ENCODE measurements at places on chromosomes 6 and 20.
A peak's percentile ranks its signal among the peaks of the same experiment; 100 is the strongest.

DNA sequence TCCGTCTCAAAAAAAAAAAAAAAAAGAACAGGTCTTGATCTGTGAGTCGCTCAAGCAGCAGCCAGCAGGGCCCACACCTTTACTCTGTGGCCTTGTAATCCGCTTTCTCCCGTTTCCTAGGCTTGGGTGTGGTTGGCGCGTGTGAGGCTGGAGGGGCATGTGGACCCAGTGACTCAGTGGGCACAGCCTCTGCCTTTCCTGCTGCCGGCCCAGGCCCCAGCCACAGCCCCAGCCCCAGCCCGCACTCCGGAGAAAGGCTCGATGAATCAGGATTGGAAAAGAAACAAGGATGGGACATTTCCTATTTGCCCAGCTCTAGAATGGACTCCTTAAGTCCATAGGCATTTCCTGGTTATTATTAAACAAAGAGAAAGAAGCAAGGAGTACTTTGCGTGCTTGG is 4.3 kb downstream of the BHLHE23 start:
- H3K27me3 ChIP-seq, result peaks cover 50% of the 10 kb centered on the region
- no peak for DNase-seq
- H3K36me3 ChIP-seq, result no peaks in the 10 kb centered on the region
- H3K4me3 ChIP-seq, result no peak overlapping the region
- H3K27ac ChIP-seq, result no peak overlapping the region

GRCh38 chr6:158911746-158912480 is 88.1 kb downstream of the RSPH3 start:
- no peaks in the 10 kb centered on the region for H3K27me3 ChIP-seq
- peaks cover 28% of the 10 kb centered on the region for H3K4me1 ChIP-seq
- H3K4me3 ChIP-seq, result peak overlapping the region; percentile 20
- H3K36me3 ChIP-seq, result no peaks in the 10 kb centered on the region
- DNase-seq, result peak; percentile 9

GRCh38 chr6:141728330-141728729 is 404.4 kb upstream of the GJE1 start:
- H3K27ac ChIP-seq, result no peak overlapping the region
- H3K27me3 ChIP-seq, result no peaks in the 10 kb centered on the region

- H3K4me1 ChIP-seq, result peaks cover 40% of the 10 kb centered on the region
- no peaks in the 10 kb centered on the region for H3K27me3 ChIP-seq
- no peak overlapping the region for H3K4me3 ChIP-seq
- H3K36me3 ChIP-seq, result no peaks in the 10 kb centered on the region
Measured at GRCh38 chr6:85673198-85674139, 30.8 kb upstream of the SYNCRIP start.

DNA sequence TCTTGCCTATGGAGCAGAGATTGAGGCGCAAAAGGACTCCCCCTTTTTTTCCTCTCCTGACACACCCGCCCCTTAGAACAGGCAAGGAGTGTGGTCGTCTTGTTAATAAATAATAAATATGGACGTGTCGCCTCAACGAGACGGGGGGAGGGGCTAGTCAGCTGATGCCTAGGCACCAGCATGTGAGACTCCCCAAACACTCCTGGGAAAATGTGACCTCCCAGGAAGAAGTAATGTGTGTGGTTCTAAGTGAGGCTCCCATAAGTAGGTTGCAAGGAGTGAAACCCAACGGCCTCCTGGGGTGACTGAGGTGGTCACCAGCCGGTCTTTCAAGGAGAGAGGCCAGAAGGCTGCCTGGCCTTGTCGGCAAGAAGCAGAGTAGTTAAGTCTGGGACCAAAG is 1.1 kb upstream of the FAXC start:
- H3K4me3 ChIP-seq, result no peak overlapping the region
- DNase-seq, result no peak
- peaks cover 20% of the 10 kb centered on the region for H3K27me3 ChIP-seq
- H3K36me3 ChIP-seq, result no peaks in the 10 kb centered on the region
- no peak overlapping the region for H3K27ac ChIP-seq

GRCh38 chr20:3846378-3846739 is 275 bp upstream of the MAVS start:
- DNase-seq, result no peak
- H3K36me3 ChIP-seq, result no peaks in the 10 kb centered on the region
- H3K4me1 ChIP-seq, result peaks cover 7% of the 10 kb centered on the region
- H3K27me3 ChIP-seq, result no peaks in the 10 kb centered on the region
- H3K4me3 ChIP-seq, result peak overlapping the region; percentile 94

DNA sequence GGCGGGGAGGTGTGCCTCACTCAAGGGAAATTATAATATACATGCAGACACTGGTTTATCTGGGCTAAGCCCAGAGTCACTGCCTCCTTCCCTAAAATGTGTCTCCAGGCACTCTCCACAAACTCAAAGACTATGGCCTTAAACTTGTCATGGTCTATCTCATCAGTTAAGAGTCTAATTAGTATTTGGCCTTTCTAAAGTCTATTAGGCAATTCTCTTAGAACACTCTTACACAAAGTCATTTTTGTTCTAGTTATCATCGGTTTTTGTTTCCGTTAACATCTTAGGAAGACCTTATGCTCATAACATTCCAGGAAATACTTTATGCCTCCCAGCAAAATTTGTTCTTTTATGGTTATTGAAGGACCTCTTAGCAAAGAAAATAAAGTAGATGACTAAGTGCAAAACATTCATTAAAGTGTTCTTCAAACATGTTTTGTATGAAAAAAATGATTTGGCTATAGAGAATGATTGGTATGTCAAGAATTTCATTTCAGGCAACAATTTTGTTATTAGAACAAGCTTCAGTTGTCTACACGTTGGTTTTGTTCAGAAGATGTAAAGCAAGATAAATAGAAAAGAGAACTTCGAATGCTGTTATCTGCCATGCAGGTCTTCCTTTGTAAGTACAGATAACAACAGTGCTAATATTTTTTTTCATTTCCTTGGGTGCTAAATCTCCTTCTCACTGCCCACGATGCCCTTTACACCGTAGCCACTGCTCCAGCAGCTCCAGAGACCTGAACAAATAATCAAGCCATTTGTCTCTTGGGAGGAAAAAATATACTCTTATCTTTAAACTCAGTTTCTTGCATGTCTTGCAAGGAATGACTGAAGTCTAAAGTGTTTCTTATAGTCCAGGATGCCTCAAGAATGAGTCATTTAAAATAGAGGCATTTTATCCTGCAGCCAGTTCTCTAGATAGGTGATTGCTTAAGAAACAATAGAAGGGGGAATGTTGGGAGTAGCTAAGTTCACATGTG is 170.4 kb downstream of the HTR1B start:
- no peaks in the 10 kb centered on the region for H3K27me3 ChIP-seq
- no peaks in the 10 kb centered on the region for H3K4me1 ChIP-seq
- no peaks in the 10 kb centered on the region for H3K36me3 ChIP-seq
- no peak for DNase-seq
- H3K27ac ChIP-seq, result no peak overlapping the region

GRCh38 chr20:1816384-1817381 is 78.5 kb upstream of the SIRPA start:
- no peak for DNase-seq
- no peak overlapping the region for H3K4me3 ChIP-seq
- no peak overlapping the region for H3K27ac ChIP-seq
- peaks cover 6% of the 10 kb centered on the region for H3K4me1 ChIP-seq
- H3K27me3 ChIP-seq, result peaks cover 15% of the 10 kb centered on the region

GRCh38 chr6:14025160-14025559 is 92.4 kb upstream of the CD83 start:
- no peaks in the 10 kb centered on the region for H3K27me3 ChIP-seq
- no peak overlapping the region for H3K27ac ChIP-seq
- no peak overlapping the region for H3K4me3 ChIP-seq
- no peak for DNase-seq
- H3K36me3 ChIP-seq, result no peaks in the 10 kb centered on the region

GRCh38 chr20:63895202-63895951 is 451 bp downstream of the DNAJC5 start:
- no peak for DNase-seq
- H3K4me3 ChIP-seq, result peak overlapping the region; percentile 53
- peaks cover 6% of the 10 kb centered on the region for H3K36me3 ChIP-seq
- H3K4me1 ChIP-seq, result peaks cover 23% of the 10 kb centered on the region
- peak overlapping the region; percentile 82 for H3K27ac ChIP-seq

- no peaks in the 10 kb centered on the region for H3K27me3 ChIP-seq
- no peaks in the 10 kb centered on the region for H3K4me1 ChIP-seq
- no peak overlapping the region for H3K4me3 ChIP-seq
- no peaks in the 10 kb centered on the region for H3K36me3 ChIP-seq
- DNase-seq, result no peak
Measured at GRCh38 chr6:46325561-46326530, 155.1 kb upstream of the ENPP5 start.

- no peaks in the 10 kb centered on the region for H3K27me3 ChIP-seq
- no peak overlapping the region for H3K4me3 ChIP-seq
- DNase-seq, result no peak
- no peaks in the 10 kb centered on the region for H3K4me1 ChIP-seq
- no peak overlapping the region for H3K27ac ChIP-seq
- H3K36me3 ChIP-seq, result no peaks in the 10 kb centered on the region
Measured at GRCh38 chr20:51287628-51288413, 254.7 kb downstream of the NFATC2 start.
